Activated T-helper 9 cell treated with anti-CD3 and anti-CD28 coated beads, Interleukin-2, amount 50 U/mL, for 16 hours (primary cell): ENCODE measurements at places on chromosomes 12 and 14.

DNA sequence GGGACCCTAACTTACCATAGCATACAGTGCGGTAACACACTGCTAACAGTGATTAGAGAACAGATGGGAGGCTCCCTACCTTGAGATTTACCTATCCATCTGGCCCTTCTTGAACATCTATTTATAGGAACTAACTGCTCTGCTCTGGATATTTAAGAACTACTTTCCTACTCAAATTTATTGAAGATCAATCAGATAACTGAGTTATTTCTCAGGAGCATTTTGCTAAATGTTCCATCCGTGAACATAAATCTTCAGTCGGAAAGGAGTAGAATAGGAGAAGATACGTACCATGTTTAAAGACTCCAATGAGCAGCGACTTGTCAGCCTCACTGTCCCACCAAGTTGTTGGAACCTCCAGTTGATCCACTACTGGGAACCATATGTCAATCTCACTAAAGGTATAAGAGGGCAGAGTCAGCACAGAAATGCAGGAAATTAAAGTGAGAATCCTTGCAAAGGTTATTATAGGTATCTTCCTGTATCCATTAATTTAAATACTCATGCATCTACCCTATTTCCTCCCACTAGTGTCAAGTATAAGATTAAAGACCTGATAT lies 15.6 kb upstream of the SUPT16H start:
- no peak for DNase-seq

DNA sequence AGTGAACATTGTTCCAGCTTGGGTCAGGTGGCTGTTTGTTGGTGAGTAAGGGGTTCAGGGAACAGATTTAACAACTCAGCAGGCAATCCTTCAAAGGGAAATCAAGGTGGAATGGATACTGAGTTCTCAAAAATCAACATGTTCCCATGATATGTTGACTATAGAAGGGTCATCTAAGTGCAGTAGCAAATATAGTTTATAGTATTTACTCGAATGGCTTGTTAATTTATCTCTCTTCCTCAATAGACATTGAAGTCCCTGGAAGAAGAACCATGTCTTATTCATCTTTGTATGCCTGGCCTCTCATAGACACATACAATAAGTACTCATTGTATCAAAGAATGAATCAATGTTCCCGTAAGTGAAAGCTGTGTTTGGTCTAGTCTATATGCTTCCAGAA lies 24.5 kb upstream of the DUSP6 start:
- DNase-seq: no peak

DNA sequence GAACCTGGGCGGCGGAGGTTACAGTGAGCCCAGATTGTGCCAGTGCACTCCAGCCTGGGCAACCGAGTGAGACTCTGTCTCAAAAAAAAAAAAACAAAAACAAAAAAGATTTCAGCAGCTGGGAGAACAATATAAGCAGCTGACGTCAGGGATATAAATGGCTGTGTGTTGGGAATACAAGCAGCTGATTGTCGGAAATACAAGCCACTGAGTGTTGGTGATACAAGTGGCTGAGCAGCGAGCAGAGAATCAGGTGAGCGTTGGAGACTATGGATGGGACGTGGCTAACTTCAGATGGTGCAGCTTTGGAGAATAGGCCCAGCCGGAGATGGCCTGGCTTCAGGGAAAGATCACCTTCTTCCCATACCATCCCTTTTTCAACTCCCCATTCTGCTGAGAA lies 32.0 kb downstream of the PSEN1 start:
- no peak for DNase-seq

DNA sequence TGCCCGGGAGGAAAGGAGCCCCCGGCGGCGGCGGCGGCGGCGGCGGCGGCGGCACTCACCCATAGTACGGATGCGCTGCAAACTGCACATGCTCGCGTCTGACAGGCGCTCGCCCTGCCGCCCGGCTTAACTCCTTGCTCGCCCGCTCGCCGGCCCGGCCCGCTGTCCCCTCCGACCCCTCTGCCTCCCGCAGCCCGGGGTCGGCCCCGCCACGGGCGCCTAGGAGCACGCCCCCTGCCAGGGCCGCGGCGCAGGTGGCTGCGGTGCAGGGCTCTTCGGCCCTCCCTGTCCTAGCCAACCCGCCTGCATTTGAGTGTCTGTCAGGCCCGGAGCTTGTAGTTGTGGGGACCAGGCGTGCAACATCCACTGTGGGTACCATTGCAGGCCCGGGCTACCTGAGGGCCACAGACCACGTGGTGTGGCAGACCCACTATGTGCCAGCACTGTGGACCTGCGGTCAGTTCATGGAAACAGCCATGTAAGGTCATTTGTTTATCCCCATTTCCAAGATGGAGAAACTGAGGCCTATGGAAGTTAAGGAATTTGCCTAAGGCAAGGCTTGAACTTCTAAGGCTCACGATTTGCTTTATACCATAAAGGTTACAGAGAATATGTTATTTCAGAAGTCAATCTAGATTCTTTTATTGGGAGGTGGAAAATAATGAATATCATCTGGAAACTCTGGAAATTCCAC lies 17.6 kb upstream of the PLEKHH1 start:
- no peak for DNase-seq

- no peak for DNase-seq
These were observed 7.6 kb downstream of the ISCA2 start for GRCh38 chr14:74501135-74501614.
